Activated CD4-positive, alpha-beta T cell treated with anti-CD3 and anti-CD28 coated beads, Interleukin-2, amount 10 ng/mL, durations not matched to agents 7 days and 5 days (primary cell): ENCODE measurements at places on chromosomes 3 and 15.

- DNase-seq: no peak
- H3K27ac ChIP-seq: peak overlapping the region; percentile 100
- H3K27me3 ChIP-seq: no peaks in the 10 kb centered on the region
- H3K4me3 ChIP-seq: peak overlapping the region; percentile 99
Observed at GRCh38 chr3:49006408-49007067, 653 bp upstream of the WDR6 start.

DNA sequence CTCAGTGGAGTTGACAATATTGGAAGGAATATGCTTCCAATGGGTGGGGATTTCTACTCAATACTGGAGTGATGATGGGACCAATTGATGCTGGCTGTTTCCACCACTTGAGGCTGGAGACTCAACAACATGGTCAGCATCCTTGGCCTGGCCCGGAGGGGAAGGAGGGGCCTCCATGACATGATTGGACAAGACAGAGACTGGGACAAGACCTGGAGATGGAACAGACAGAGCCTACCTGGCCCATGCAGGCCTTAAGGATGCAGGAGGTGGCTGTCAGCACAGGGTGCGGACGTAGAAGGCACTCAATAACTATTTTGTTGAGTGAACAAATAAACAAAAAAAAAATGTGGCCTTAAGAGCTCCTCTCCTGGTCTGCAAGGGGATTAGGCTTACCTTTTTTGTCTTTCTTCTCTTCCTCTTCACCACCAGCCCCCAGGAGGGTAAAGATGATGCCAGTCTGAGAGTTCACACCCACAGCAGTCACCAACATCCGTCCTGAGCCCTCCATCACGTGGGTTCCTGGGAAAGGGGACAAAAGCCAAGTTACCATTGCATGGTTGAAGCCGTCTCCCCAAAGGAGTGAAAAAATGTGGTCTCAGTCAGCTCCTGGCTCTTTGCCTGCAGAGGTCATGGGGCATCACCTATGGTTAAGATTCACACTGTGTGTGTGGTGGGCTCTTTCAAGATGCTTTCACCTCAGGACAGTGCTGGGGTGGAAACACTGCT is 67.1 kb upstream of the SEC13 start:
- H3K27me3 ChIP-seq: no peaks in the 10 kb centered on the region
- H3K4me3 ChIP-seq: no peak overlapping the region
- no peak for DNase-seq
- H3K4me1 ChIP-seq: peaks cover 5% of the 10 kb centered on the region

GRCh38 chr15:82952158-82953081 is at the start of gene HOMER2:
TSS of gene HOMER2 (minus strand) at chr15:82952720. CDS start at chr15:82952535, 185 bp downstream.
- H3K4me3 ChIP-seq: peak within 1 kb of the TSS; percentile 56
- H3K4me1 ChIP-seq: peaks cover 2% of the 10 kb centered on the region
- H3K36me3 ChIP-seq: no peaks in the 10 kb centered on the region

GRCh38 chr15:92625251-92625980 is 30.2 kb downstream of the FAM174B start:
- H3K4me3 ChIP-seq: no peak overlapping the region
- H3K27ac ChIP-seq: no peak overlapping the region
- peaks cover 12% of the 10 kb centered on the region for H3K4me1 ChIP-seq
- H3K27me3 ChIP-seq: no peaks in the 10 kb centered on the region
- H3K36me3 ChIP-seq: no peaks in the 10 kb centered on the region

GRCh38 chr3:146705225-146705624 is 100.1 kb upstream of the PLSCR5 start:
- no peaks in the 10 kb centered on the region for H3K27me3 ChIP-seq
- no peak for DNase-seq
- no peak overlapping the region for H3K27ac ChIP-seq
- H3K4me3 ChIP-seq: no peak overlapping the region
- no peaks in the 10 kb centered on the region for H3K4me1 ChIP-seq

DNA sequence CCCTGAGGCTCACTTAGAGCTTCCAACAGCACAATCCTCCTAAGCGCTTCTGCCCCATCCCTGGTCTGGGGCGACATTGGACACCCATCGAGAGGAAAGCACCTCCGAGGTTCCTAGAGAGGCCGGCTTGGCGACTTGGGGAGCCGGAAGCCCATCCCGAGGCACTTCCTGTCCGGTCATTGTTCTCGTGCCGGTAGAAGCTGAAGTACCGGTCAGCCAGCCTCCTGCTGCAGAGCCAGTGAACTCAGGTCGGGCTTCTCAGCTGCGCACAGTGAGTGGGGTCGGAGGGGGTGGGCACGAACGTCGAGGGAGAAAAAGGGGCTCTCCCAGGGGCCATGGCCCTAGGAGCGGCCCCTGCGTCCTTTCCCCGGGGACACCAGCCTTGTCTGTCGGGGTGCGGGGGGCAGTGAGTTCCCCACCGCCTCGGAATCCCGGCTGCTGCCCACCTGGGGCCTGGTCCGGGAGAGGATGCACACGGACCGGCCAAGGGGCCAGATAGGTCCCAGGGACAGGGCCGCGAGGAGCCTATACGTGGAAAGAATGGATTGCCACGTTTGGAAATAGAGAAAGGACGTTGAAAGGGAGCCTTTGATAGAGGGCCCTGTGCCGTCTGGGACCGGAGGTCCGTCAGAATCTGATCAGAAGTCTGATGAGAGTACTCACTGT is at the start of gene ZNF35:
Gene ZNF35 (plus strand): TSS at position 169 of the 666 bp plus-strand sequence. CDS start 2,336 bp downstream, outside the sequence.
- peaks cover 11% of the 10 kb centered on the region for H3K4me1 ChIP-seq
- H3K4me3 ChIP-seq: peak within 1 kb of the TSS; percentile 75
- peak within 1 kb of the TSS; percentile 41 for H3K27ac ChIP-seq
- H3K27me3 ChIP-seq: peaks cover 2% of the 10 kb centered on the region
- H3K36me3 ChIP-seq: peaks cover 52% of the 10 kb centered on the region

DNA sequence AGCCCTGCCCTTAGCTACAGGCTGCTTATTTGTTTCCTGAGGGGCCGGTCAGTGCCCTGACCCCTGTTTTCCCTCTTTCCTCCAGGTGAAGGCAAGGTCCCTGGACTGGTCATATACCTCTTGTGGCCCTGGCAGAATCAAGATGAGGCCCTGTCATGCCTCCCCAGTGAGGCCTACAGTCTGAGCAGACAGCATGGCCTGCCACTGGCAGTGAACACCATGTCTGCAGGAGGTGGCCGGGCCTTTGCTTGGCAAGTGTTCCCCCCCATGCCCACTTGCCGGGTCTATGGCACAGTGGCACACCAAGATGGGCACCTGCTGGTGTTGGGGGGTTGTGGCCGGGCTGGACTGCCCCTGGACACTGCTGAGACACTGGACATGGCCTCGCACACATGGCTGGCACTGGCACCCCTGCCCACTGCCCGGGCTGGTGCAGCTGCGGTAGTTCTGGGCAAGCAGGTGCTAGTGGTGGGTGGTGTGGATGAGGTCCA is 1.2 kb downstream of the KLHDC8B start:
- H3K4me1 ChIP-seq: peaks cover 14% of the 10 kb centered on the region
- H3K4me3 ChIP-seq: no peak overlapping the region
- H3K36me3 ChIP-seq: no peaks in the 10 kb centered on the region
- no peaks in the 10 kb centered on the region for H3K27me3 ChIP-seq
- DNase-seq: no peak

GRCh38 chr3:110344897-110345767 is 726.5 kb upstream of the NECTIN3 start:
- H3K27ac ChIP-seq: no peak overlapping the region
- DNase-seq: no peak
- H3K4me3 ChIP-seq: no peak overlapping the region
- no peaks in the 10 kb centered on the region for H3K4me1 ChIP-seq

GRCh38 chr15:89085289-89085926 is 2.8 kb upstream of the ABHD2 start:
- no peak overlapping the region for H3K27ac ChIP-seq
- H3K4me3 ChIP-seq: no peak overlapping the region
- no peak for DNase-seq
- no peaks in the 10 kb centered on the region for H3K27me3 ChIP-seq
- H3K36me3 ChIP-seq: no peaks in the 10 kb centered on the region
- H3K4me1 ChIP-seq: peaks cover 13% of the 10 kb centered on the region

DNA sequence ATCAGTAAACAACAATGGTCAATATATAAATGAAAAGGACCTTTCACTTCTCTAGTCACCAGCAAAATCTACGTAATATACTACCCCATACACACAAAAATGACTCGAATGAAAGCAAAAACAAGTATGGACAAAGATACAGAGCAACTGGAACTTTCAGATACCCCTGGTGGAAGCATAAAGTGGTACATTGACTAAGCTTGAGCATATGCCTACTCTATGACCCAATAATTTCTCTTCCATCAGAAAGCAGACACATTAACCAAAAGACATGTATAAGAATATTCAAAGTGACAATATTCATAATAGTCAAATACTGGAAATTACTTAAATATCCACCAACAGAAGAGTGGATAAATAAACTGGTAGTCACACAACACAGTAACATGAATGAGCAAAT is 86.0 kb downstream of the EFL1 start:
- no peaks in the 10 kb centered on the region for H3K4me1 ChIP-seq
- DNase-seq: no peak
- no peaks in the 10 kb centered on the region for H3K27me3 ChIP-seq
- H3K27ac ChIP-seq: no peak overlapping the region
- H3K36me3 ChIP-seq: peaks cover 1% of the 10 kb centered on the region

- no peak for DNase-seq
- peaks cover 5% of the 10 kb centered on the region for H3K27me3 ChIP-seq
- peaks cover 9% of the 10 kb centered on the region for H3K4me1 ChIP-seq
- H3K27ac ChIP-seq: no peak overlapping the region
- H3K4me3 ChIP-seq: no peak overlapping the region
Observed at GRCh38 chr15:78984041-78984440, 39.2 kb upstream of the CTSH start.

DNA sequence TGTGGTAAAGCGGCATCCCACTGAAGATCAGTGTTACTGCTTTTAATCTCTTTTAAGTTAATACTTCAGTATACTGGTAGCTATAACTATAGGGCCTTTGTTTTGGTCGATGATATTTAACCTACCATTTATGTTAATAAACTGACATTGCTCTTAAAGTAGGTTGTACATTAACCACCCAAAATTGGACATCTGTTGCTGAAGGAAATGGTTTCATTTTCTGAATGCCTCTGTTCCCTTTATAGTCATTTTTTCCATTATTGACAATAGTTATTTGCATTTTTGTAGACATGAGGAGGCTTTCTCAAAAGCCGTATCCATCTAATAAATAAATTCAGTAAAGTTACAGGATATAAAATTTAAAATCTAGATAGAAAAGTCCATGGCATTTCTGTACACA is 252.4 kb upstream of the UBE2E1 start:
- H3K27me3 ChIP-seq: no peaks in the 10 kb centered on the region
- H3K4me3 ChIP-seq: no peak overlapping the region
- H3K36me3 ChIP-seq: no peaks in the 10 kb centered on the region
- H3K4me1 ChIP-seq: no peaks in the 10 kb centered on the region
- no peak overlapping the region for H3K27ac ChIP-seq

DNA sequence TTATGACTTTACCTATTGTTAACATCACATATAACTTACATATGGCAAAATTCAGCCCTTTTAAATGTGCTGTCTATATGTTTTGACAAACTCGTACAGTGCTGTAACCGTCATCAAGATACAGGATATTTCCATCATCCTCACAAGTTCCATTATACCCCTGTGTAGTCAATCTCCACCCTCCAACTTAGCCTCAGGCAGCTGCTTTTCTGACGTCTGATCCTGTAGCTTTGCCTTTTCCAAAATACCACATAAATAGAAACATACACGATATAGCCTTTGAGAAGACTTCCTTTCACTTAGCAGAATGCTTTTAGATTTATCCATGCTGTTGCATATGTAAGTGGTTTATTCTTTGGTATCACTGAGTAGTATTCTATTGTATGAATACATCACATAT is 47.1 kb downstream of the SLC12A1 start:
- H3K36me3 ChIP-seq: no peaks in the 10 kb centered on the region
- no peak overlapping the region for H3K4me3 ChIP-seq
- no peak for DNase-seq
- H3K27ac ChIP-seq: no peak overlapping the region

DNA sequence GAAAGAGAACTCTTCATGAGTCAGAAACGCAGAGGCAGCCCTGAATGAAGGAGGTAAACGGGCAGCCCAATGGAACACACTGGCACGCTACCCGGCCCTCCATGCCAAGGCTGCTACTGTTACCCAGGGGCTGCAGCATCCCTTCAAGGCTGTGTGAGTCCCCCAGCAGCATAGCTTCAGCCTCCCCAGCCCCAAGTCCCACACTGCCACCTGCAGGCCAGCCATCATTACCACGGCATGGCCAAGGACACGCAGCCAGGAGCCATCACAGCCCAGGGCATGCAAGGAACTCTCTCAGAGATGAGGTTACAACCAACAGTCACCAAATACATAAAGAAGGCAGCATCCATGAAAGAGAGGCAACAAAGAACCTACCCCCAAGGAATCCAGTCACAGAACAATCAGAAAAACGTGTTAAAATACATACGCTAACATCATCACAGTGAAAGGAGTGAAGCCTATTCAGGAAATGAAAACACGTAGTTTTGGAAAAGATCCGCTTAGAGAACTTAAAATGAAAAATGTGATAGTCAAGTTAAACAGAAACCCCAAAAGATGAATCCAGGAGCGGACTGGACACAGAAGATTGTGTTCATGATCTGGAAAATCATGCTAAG is 22.4 kb downstream of the PLA2G4F start:
- H3K36me3 ChIP-seq: no peaks in the 10 kb centered on the region
- H3K27me3 ChIP-seq: peaks cover 9% of the 10 kb centered on the region

DNA sequence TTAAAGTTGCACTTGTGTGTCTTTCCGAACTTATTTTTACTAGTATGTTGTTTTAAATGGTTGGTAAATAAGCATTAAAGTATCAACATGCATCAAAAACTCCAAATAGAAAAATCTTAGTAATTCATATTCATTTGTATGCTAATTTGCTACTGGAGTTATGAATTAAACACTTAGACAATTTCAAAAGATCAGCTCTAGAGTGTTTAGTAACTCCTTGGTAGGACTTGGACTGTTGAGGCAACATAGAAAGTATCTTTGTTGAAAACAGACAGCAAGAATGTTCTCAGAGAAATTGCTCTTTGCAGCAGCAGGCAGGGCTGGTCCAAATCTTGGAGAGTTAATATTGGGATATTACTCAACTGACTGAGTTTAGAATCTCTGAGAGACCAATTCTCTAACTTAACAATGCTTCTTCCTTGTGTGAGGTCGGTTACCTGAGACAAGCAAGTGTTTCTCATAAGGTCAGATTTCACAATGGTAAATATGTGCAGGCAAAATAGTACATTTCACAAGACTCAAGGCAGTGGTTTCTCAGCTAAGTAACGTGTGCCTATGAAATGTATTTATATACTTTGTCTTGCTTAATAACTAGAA is 147.8 kb upstream of the IL12A start:
- DNase-seq: no peak
- H3K27ac ChIP-seq: no peak overlapping the region
- H3K4me1 ChIP-seq: no peaks in the 10 kb centered on the region
- H3K4me3 ChIP-seq: no peak overlapping the region
- H3K36me3 ChIP-seq: no peaks in the 10 kb centered on the region
